AG09319 (cell line): ENCODE measurements at places on chromosomes 2 and 18.
A peak's percentile ranks its signal among the peaks of the same experiment; 100 is the strongest.

DNA sequence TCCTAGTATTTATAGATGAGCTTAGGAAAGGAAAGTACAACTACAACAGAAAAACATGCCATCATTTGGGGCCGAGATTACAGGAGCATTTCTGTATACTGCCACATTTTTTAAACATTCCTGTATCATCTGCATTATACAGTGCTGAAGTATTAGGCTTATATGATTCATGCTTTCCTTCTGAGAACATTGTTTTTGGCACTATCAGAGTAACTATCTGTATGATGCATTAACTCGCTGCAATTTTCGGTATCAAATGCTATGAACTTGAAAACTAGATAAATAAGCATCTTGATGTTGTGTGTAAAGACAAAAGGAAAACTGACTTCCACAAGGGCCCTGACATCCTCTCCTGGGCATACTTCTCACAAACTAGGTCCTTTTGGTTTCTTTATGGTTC, 102.0 kb downstream of the RIT2 start:
- no peak for DNase-seq

DNA sequence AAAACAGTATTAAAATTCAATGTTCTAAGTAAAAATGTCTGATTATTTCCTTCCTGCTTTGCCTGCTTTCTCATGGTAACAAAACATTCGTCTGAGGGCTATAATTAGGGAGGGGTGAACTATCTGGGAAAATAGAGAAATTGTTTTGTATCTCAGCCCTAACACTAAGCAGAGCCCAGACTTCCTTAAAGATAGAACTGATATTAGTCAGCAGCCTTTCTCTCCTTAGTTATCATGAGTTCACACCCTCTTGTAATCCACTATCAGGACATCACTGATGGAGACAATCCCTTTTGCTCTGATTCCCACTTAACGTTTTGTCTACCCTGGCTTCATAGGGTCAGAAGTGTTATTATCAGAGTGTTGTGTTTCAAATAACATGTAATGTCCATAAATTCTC, 701.1 kb upstream of the ZEB2 start:
- no peak for DNase-seq

DNA sequence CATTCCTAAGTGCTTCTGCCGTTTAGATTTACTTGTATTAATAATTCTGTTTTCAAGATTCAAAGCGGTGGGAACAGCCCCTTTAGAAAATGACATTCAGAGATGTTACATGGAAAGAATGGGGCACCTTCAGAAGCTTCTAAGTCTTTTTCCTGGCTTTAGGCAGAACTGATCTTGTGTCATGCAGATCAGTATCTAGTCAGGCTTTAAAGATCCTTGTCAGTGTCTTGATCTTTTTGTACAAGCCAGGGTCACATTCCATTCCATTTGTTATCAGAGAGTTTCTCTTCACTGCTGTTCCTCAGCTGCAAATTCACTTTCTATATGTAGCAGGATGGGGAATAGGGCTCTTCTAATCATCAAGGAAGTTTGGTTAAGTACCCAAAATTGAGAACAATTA, 275.3 kb downstream of the DCC start:
- no peak for DNase-seq

- no peak for DNase-seq
These were observed 141.9 kb downstream of the MGAT5 start for GRCh38 chr2:134395779-134396178.

DNA sequence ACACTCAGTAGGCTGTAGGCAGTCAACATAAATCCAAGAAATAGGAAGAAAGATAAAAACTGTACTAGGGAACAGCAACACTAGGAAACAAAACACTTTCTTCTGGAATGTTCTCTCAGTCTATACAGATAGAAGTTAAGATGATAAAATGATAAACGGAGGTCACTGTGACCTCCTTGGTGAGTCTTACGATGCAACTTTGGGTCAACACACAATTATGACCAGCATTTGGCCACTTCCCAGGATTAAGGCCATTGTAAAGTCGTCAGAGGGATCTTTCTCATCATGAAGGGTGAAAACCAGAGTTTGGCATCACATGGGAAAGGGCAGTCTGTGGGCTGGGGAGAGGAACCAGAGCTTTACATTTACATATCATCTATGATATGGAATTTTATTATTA, 33.4 kb downstream of the LAMA3 start:
- DNase-seq = no peak

DNA sequence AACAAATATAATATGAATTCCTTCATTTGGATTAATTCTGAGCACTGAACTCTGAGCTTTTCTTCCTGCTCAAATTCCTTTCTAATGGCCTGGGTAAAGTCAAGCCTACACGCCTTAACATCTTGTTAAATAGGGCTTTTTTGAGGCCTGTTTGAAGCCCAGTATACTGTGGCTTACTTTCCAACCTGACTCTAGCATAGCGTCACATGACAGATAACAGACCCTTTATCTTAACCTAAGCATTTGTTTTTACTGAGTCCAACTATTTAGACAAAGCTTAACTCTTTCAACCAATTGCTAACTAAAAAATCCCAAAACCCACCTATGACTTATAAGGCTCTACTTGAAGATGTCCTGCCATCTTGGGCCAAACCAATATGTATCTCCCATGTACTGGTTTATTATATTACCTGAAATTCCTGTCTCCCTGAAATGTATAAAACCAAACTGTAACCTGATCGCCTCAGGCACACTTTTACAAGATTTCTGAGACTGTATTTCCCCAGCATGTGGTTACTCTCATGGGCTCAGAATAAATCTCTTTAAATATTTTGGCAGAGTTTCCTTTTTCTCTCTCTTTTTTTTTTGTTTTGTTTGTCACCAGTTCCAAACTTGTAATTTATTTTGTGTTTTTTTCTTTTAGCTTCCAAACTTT, 271.1 kb upstream of the VWC2L start:
- no peak for DNase-seq

- DNase-seq = peak; percentile 80
These were observed 106.9 kb downstream of the ROCK1 start for GRCh38 chr18:21004726-21005125.

- no peak for DNase-seq
These were observed 230.6 kb upstream of the LRATD1 start for GRCh38 chr2:14401873-14402272.

- no peak for DNase-seq
These were observed 120.9 kb upstream of the DLX2 start for GRCh38 chr2:172223601-172224054.

- DNase-seq = no peak
These were observed 328.0 kb upstream of the CRIM1 start for GRCh38 chr2:36027616-36028015.

- no peak for DNase-seq
These were observed 737.6 kb downstream of the LRP1B start for GRCh38 chr2:141393214-141393545.

GRCh38 chr2:223916181-223916920, 28.8 kb downstream of the WDFY1 start:
- DNase-seq = no peak

- no peak for DNase-seq
These were observed 580.6 kb upstream of the CDH2 start for GRCh38 chr18:28757466-28758008.

- no peak for DNase-seq
These were observed 198.1 kb downstream of the VAPA start for GRCh38 chr18:10111944-10112343.

DNA sequence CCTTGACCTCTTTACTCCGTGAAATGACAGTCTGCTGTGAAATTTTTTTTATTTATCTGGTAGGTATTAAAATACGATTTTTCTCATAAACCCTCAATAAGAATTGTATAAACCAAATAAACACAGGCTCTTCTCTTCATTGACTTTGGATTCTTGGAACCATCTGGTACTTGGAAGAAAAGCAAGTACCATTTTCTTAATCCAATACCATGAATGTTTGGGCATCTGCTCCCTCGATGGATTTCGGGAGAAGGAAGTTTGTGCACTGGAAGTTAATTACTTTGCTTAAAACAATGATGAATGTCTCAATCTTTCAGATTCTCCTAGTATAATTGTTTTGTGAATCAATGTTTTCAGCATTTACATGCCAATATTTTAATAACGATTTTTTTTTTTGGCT, 5.3 kb upstream of the SCG2 start:
- no peak for DNase-seq

- no peak for DNase-seq
These were observed 427.5 kb upstream of the CDH20 start for GRCh38 chr18:60905699-60906098.

DNA sequence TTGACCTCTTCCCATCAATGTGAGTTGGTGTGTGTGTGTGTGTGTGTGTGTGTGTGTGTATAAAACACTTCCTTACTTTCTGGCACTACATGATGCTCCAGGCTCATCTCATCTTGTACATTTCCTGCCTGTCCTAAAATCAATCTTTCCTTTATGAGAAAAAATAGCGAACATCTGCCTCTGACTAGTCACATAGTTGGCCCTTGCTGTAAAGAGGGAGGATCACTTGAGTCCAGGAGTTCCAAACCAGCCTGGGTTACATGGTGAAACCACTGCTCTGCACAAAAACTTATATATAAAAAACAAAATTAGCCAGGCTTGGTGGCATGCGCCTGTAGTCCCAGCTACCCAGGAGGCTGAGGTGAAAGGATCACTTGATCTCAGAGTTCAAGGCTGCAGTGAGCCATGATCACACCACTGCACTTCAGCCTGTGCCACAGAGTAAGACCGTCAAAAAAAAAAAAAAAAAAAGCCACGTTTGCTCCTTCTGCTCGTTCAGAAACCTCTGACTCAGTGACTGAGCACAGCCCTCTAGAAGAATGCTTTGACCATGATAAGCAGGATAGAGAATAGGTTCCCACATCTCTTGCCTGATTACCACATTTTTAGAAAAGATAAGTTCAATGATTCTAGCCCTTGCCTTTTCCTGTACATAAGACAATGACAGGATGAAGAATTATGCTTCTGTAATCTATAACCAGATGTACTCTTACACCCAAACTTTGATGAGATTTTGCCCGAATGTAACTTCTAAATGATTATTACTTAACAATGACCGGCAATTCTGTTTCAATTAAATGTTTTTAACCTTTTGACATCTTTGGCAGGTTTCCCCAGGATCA, 45.2 kb upstream of the ST3GAL5 start:
- DNase-seq = no peak

DNA sequence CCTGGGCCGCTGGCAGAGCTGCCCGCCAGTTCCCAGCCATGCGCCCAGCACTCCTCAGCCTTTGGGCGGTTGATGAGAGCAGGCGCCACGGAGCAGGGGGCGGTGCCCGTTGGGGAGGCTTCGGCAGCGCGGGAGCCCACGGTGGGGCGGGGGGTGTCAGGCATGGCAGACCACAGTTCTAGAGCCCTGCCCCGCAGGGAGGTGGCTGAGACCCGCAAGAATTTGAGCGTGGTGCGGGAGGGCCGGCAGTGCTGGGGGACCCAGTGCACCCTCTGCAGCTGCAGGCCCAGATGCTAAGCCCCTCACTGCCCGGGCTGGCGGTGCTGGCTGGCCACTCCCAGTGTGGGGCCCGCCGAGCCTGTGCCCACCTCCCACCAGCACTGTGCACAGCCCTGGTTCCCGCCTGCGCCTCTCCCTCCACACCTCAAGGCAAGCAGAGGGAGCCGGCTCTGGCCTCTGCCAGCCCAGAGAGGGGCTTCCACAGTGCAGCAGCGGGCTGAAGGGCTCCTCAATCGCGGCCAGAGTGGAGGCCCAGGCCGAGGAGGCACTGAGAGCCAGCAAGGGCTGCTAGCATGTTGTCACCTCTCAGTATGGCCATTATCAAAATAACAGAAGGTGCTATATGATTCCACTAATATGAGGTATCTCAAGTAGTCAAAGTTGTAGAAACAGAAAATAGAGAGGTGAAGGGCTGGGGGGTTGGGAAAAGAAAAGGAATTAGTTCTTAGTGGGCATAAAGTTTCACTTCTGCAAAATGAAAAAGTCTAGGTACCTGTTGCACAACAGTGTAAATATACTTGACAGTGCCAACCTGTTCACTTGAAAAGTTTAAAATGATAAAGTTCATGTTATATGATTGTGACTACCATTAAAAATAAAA, 72.3 kb downstream of the SH3YL1 start:
- no peak for DNase-seq

GRCh38 chr2:55156984-55157383, 75.1 kb downstream of the CLHC1 start:
- no peak for DNase-seq

DNA sequence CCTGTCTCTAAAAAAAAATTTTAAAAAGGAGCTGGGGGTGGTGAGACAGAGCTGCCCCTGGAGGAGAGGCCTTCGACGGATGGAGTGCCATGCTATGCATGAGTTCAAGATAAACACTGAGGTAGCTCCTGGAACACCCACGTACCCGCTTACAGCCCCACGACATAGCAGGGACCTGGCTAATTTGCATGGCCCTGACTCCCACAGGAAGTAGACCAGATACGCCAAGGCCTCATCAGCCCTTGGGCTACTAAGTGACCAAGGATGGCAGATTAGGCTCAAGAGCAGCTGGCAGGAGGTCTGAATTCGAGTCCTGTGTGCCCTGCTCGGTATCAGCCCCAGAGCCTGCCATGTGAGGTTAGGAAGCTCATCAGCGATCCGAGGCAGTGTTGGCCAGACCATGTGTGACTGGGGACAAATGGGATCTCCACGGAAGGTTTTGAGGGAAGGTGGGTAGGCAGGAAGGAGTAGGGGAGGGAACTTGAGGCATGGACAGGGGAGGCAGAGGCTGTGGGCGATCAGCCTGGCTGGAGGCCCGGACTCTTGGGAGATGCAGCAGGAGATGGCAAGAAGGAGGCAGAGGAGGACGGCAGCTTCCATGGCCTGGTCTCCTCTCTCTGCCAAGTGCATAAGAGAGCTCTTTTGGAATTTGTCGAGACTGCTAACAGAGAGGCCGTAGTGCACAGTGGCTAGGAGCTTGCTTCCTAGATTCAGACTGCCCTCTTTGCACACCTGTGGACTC, 218.3 kb downstream of the GLI2 start:
- no peak for DNase-seq

GRCh38 chr18:59051470-59052165, 88.1 kb upstream of the SEC11C start:
- DNase-seq = peak; percentile 10
